ENCODE measurements at places on chromosomes 13 and 19.

DNA sequence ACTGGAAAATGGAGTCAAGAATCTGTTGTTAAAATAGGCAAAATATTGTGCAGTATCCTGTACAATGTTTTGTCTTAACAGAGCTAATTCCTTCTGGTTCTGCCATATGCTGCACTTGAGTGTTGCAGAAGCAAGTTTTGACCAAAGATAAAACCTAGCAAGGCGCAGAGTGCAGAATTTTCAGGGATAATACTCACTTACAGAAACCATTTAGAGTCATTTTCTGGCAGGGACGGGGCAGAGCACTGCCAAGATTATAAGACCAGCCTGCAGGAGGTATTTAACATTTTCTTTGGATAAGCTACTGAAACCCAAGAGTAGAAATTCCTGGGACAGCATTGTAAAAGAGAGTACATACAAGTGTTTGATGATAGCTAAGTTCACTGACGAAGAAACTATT, 159.5 kb upstream of the EDNRB start:
- no peak for DNase-seq

- no peak for DNase-seq
Measured at GRCh38 chr13:95289020-95289444, 12.2 kb downstream of the ABCC4 start.

DNA sequence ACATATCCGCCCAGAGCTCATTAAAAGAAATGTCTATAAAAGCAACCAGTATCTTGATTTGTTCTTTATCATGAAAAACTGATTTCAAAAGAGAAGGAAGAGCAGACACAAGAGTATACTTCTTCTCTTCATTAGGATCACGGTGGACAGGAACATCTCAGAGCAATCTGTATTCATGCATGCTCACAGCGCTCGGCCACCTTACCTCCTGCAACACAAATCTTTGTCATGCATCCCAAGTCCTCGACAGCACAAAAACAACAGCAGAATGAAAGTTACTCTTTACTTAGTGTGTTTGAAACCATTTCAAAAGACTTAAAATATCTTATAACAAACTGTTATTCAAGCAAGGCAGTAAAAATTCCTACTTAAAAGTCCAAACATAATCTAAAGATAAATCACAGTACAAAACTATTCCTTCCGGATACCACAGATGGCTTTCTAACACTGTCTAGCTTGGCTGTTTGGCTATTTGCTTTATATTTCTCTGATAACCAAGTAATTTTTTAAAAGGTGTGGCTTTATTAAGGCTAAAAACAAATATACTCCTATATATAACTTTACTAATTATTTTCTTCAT, 174.5 kb downstream of the TBC1D4 start:
- DNase-seq, result no peak

DNA sequence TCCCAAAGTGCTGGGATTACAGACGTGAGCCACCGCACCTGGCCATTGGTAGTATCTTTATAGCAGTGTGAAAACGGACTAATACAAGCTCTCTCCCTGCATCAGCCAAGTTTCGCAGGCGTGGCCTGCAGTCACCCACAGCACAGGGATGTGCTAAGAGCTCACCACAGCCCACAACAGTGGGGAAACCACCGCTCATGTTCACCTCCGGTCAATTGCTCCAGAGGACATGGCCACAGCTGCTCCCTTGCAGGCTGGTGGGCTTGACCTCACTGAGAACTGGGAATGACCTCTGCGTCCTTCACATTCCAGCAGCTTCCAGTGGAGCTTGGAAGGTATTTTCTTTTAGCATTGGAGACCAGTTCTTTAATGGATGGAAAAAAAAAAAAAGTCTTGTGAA, 156.4 kb downstream of the KCTD15 start:
- DNase-seq, result no peak

GRCh38 chr19:17915940-17916593, 16.7 kb upstream of the CCDC124 start:
- DNase-seq, result no peak

- no peak for DNase-seq
Measured at GRCh38 chr13:45482571-45483173, 17.9 kb downstream of the COG3 start.

DNA sequence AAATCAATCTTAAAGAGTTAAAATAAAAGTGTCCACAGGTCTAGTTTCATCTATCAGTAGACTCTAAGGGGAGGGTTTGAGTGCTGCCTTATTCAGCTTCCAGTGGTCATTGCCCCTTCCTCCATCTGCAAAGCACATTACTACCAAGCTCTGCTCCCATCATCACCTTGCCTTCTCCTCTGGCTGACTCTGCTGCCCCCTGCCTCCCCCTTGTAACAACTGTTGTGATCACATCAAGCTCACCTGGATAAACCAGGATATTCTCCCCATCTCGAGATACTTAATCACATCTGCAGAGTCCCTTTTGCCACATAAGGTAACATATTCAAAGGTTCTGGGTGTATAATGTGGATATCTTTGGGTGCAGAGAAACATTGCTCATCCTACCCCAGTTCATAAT, 43.3 kb upstream of the GPC6 start:
- DNase-seq, result no peak

DNA sequence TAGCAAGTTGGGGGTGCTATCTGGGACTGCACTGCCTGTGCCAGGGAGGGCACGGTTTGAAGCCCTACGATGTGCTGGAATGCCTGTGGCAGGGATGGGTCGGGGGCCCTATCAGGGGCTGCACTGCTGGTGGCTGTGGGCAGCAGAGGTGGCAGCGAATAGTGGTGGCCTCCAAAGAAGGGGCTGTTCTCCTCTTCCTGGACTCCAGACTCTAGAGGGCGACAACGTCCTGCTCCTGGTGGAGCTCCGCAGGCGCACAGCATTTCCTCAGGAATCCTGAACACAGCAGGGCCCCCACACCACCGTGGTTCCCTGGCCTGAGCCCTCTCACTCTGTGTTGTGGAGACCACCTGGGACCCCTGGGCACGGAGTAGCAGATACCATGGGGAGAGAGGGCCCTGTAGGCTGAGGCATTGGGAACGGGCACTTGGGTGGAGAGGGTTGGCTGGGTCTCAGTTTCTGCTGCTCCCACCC, 145.6 kb downstream of the TNFRSF19 start:
- DNase-seq, result no peak

GRCh38 chr13:32008518-32009175, 22.9 kb upstream of the FRY start:
- no peak for DNase-seq

DNA sequence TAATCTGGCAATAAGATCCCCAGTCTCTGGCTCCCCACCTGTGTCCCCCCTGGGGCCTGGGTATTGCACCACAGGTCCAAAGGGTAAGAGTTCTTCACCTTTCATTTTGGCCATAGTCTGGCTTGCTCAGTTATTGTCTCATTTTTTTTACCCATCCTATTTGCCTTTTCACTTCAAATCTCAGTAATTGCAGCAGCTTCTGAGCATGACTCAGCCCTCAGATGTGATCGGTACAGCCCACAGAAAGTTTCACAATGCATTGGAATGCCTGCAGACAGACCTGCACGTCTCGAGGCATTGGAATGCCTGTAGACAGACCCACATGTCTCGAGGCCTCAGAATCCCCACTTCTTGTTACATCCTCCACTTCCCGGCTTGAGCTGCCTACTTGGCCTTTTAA, 173.6 kb downstream of the NUFIP1 start:
- no peak for DNase-seq

GRCh38 chr19:51688671-51689571, 4.2 kb upstream of the SPACA6 start:
- no peak for DNase-seq

GRCh38 chr19:35828692-35829301, 16.2 kb upstream of the PRODH2 start:
- no peak for DNase-seq

DNA sequence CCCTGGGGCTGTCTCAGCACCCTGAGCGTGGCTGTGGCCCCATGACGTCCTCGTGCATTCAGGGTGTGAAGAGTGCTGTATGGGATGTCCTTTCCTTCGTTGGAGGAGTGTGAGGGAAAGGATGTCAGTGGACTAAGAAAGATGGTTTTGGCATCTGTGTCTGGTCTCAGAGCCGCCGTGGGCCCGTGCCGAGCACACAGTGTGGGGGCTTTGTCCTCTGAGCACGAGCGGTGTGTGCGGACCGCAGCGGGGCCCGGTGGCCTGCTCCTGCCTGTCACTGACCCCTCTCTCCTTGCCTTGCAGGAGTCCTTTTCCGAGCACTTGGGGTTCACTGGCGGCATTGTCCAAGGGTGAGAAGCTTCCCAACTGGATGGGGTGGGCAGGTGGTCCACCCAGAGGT, 63.3 kb upstream of the LDLR start:
- DNase-seq, result no peak

DNA sequence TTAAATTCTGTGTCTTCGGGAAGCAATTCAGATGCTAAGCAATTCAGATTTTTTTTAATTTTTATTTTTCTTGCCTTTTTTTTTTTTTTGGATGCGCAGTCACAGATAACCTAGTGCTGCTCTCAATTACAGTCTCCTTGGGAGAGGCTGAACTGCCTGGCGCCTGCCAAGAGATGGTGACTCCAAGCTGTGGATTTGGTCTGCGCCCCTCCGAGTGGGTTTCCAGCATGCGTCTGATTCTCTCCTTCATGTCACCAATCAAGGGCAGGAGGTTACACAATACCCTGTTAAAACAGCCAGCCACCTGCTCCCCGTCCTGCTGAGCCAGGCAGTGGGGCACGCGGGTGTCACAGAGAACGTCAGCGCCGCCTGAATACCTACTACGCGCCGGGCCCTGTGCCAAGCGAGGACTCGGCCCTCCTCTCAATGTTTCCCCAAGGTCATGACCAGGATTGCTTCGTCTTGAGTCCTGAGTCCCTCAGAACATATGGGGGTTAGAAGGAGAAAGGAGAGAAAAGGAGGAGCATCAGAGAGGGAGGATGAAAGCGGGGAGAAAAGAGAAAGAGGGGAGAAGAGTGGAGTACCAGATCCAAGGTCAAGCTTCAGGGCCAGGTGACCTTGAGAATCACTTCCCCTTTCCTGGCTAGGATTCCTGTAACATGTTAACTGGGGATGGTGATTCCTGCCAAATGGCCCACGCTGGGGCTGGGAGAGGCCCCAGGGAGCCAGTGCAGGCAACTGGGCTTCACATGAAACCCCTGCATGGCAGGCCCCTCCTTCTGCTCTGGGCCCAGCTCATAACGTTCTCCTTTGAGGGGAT, 213.6 kb downstream of the URI1 start:
- no peak for DNase-seq

DNA sequence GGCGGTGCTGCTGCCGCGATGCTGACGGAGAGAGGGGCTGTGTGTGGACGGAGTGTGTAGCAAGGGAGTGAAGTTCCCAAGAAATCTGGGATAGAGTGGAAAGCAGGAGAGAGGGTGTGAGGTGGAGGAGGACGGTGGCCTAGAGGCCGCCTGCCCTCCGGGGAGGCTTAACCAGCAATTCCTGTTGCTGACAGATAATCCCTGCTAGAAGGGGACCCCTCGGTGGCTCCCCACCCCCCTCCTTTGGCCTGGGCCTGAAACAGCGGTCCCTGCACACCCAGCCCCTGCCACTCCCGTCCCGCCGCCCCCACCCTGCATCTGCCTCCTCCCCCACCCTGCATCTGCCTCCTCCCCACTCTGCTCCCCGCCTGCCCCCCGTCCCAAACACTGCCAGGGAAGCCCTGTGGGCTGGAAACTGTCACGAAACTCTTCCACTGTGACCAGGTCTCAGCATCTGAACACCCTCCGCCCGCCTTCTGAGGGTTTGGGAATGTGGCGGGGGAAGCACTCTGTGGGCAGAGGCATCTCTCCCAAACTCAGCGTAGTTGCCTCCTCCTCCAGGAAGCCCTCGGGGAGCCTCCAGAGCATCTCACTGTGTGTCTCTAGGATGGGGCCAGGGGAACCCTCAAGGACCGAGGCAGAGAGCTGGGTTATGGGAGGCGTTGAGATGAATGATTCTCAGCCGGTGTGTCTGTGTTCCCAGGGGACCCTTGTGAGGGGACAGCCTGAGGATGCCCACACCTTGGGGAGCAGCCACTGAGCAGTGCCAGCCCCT, 17.1 kb upstream of the MATK start:
- DNase-seq, result no peak

DNA sequence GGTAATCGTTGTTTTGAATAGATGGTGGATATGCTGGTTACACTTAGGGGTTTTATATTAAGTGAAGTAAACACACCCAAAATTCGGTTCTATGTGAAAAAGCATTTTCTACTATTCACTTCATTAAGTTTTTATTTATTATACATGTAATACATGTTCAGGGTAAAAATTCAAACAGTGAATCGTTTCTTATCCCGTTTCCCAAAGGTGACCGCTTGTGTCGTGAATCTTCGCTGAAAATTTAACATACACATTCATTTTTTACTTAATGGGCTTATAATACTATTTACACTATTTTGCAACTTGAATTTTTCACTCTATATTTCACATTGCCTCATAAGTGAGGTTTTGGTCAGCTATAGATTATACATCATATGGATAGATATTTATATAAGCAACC, 24.5 kb downstream of the IPO5 start:
- DNase-seq, result no peak

Measured in stimulated activated CD8-positive, alpha-beta memory T cell treated with anti-CD3 and anti-CD28 coated beads, Interleukin-7, amount 100 ng/mL, for 1 hour (primary cell).